ENCODE measurements at places on chromosomes 7 and 10. TPM values are rescaled to one million over a fixed set of nuclear protein-coding genes. Genes with fewer than 3 reads are reported as not detected.

Gene MYO1G
- not detected for polyA plus RNA-seq

Gene MYOZ1
- polyA plus RNA-seq: 9.6 TPM

Gene RHOBTB1
- polyA plus RNA-seq: 17.3 TPM

Gene TMEM196
- polyA plus RNA-seq: not detected

Gene AKAP9
- 13.6 TPM for polyA plus RNA-seq

Gene HMX2
- not detected for polyA plus RNA-seq

Gene FRMPD2
- not detected for polyA plus RNA-seq

- peak; percentile 44 for DNase-seq
These were observed 129.6 kb upstream of the MKLN1 start for GRCh38 chr7:131197920-131198615.

GRCh38 chr10:83542774-83543411 is 596.4 kb upstream of the GHITM start:
- DNase-seq: no peak

DNA sequence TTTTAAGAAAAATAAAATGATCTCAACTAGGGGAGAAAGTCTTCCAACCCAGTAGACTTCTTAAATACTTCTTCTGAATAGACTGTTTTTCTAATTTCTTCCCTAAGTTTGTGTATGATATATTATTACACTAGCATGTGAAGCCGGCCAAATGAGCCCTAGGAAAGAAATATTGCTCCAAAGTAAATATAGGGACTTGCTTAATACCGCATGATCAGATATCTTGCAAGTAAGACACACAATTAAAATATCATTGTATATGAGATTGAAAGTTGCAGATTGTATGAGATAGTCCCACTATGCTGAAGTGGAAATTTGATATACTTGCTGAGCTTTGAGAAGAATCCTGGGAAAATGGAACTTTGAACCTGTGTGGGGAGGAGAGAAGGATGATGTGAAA is 225.7 kb downstream of the BAMBI start:
- DNase-seq: no peak

DNA sequence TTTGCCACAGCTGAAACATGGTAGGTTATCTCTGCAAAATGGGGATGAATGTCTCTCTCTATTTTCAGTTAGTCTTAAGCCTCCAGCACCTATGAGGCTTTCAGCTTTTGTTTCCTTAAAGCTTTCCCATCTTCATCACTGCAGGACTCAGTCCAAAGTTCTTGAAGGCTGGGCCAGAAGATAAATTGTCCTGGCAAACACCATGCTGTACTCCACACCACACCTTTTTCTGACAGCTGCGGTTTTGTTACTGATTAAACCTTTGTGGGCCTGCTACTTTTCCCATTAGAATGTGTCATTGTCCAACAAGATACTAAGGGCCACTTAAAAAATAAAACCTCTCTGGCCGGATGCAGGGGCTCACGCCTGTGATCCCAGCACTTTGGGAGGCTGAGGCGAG is 87.2 kb upstream of the A1CF start:
- no peak for DNase-seq

DNA sequence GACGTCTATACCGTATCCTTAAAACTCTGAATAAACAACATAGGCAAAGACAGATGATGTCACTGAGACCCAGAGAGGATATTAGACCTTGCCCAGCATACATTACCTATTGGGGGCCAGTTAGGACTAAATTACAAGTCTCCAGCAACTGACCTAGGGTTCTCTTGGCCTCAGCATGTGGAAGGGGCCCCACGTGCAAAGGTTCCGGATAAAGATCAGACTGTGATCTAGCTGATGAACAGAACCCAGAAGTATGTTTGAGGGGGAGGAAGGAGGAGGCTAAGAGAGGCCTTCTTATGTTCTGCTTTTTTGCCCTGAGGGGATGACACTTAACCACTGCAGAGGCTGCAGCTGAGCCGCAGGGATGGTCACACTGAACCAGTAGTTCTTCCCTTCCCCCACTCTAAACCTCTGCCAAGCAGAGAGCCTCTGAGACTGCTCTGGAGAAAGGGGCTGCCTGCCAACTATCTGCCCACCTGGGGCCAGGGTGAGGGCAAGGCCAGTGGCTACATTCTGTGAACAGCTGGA is 24.0 kb upstream of the KMT2C start:
- no peak for DNase-seq

- no peak for DNase-seq
These were observed 54.7 kb upstream of the GTF2IRD1 start for GRCh38 chr7:74399006-74399405.

GRCh38 chr7:53070883-53071282 is 35.5 kb downstream of the POM121L12 start:
- DNase-seq: no peak

- no peak for DNase-seq
These were observed 98.5 kb downstream of the WDR37 start for GRCh38 chr10:1154531-1155295.

DNA sequence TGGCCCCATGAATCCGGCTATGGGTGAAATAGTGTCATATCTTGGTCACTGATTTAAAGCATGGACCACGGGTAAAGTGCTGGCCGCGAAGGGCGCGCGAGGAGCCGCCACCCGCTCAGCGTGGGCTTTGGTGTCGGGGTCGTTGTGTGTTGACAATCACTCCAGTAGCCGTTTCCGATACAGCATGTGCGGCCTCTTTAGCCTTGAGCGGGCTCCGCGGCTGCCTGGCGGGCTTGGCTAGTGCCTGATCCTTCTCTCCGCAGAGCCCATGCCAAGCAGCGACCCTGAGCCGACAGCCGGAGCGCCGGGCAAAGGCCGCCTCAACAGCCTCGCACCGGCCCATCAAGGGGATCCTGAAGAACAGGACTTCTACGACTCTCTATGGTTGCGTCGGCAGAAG is 105.9 kb downstream of the SLC37A3 start:
- no peak for DNase-seq

DNA sequence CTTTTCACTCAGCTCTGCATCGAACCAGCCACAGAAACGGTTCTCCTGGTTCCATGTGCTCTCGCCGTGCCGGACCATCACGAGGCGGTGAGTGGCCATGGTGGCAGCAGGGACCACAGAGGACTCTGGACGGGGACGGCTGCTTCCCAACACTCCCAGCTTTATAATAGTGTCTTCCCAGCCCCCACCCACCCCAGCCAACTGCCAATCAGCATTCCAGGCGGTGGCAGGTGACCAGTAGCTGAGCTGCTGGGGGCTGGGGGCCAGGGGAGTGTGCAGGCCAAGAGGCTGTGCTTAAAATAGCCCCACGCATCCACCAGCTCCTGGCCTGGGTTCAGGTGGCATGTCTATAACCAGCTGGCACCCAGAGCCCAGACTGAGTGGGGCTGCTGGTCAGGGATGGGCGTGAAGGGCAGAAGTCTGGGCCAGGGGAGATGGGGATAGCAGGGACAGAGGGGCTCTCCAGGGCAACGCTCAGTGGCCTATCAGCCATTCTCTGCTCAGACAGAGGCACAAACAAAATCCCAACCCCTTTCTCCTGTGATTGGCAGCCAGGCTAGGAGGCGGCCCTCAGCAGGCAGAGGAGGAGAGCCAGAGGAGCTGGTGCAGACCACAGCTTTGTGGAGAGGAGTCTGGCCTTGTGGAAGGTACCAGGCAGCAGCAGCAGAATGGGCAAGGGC is at the start of gene PGAM2:
Gene PGAM2 (minus strand): TSS at position 137 of the 680 bp plus-strand sequence. CDS start 38 bp downstream, at position 99.
- no peak for DNase-seq

DNA sequence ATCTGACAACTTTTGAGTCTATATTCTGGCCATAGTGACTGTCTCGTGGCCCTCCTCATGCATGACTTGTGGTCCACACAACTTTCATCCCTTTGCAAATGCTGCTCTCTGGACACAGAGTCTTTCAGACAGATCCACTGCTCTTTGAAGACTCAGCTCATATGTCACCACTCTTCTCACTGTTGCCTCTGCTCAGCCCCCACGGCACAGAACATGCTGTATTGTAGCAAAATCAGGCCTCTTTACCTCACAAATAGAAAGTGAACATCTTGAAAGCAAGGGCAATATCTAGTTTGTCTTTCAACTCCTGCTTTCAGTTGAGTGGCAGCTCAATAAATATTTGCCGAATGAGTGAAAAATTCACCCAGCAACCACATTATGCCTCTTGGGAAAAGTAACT is 443.5 kb downstream of the NRG3 start:
- no peak for DNase-seq

GRCh38 chr10:75079436-75080083 is 31.9 kb upstream of the SAMD8 start:
- DNase-seq: no peak

DNA sequence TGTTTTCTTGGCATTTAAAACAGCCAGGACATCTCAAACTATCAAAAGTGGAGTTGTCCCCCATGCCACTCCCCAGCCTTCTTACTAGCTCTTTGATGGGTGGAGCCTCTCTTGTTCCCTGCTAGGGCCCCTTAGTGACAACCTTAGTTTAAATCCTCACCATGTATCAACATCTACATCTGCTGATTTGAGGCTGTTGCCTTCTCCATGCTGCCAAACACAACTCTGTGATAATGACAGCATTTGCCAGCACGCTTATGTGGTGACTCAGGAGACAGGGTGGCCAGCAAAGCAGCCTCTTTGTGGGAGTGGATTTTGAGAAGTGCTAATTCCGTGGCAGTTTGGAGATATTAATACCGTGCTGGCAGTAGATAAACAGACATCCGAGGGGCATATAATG is 145.4 kb downstream of the LRRC4 start:
- DNase-seq: no peak

DNA sequence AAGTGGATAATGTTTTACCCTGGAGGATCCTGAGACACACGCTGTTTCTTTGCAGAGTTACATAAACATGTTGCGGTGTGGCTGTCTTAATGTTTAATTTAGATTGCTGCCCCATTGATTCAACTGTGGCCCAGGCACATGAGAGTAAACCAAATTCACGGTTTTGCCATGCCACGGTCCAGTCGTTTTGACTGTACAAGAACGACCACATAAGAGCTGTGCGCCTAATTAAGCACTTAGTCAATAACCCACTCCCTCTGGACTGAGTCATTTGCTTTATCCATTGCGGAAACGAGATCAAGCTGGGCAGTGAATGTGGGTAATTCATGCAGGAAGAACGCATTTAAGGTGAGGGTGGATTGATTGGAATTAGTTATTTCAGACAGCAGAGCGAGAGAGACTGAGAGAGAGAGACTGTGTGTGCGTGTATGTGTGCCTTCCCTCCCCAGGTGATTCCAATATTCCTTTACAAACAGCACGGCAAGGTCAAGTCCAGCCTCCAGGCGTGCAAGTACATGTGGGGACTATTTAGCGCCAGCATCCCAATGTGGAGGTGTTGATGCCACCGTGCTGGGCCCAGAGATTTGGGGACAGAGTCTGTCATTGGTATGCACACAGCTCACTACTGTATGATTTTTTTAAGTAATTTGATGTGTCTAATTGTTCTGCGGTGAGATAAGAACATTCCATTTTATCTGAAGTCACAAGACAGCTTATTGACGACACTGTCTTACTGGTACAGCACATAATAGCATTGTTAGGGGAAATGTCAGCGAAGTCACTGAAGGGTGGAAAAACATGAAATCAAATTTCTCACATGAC is 8.4 kb upstream of the TEX36 start:
- peak; percentile 76 for DNase-seq

GRCh38 chr10:44911081-44911540 is at the start of gene TMEM72:
Gene TMEM72 (plus strand): TSS chr10:44911337. CDS start chr10:44911513, 176 bp downstream.
- no peak for DNase-seq

GRCh38 chr7:112882022-112882421 is 91.8 kb upstream of the TMEM168 start:
- no peak for DNase-seq

DNA sequence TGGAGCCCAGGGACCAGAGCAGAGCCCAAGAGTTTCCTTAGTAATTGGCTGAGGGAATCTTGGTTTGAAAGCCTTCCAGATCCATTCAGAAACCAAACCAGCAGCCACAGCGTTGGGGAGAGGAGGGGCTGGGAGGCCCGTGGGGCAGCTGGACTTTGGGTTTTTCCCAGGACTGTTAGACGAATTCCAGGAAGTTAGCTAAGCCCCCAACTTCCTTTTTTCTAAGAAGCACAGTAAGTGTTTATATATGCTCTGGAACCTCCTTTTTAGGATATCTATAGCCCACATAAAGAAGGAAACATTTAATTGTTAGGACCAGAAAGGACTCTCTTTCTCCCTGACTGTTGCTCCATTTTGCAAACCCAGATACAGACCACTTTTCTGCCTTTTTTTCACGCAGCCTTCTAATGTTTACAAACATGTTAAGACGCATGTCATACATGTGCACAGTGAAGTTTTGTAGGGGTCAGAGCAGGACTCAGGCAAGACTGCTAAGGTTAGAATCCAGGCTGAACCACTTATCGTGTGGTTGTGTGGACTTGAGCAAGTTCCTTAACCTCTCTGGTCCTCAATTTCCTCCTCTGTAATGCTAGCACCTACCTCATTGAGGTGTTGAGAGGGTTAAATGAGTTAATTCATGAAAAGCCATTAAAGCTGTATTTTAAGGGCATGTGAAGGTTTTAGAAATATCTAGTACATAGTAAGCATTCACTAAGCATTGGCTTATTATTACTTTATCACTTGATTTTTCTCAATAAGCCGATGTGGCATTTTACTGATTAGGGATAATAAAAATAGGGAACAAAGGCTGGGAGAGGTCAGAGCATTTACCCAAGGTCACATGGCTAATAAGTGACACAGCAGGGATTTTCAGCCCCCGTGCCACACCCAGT is 42.4 kb downstream of the TBATA start:
- DNase-seq: no peak

- DNase-seq: no peak
These were observed 69.5 kb downstream of the ZNF800 start for GRCh38 chr7:127322832-127323493.

DNA sequence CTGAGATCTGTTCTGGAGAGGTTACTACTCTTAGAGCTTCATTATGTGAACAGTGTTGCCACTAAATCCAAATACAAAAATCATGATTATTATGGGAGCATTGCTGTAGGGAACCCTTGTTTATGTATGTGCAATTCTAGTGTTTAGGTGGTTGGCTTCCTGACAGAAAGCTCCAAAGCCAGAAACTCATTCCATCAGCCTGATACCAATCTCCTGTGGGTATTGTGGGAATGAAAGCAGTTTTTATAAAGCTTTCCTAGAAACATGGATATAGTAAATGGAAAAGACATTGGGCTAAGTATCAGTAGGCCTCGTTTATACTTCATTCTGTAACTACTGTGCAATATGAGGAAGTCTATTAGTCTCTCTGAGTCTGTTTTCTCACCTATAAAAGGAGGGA is 6.4 kb downstream of the SDK1 start:
- DNase-seq: no peak

GRCh38 chr7:141375442-141375841 is 175.8 kb upstream of the AGK start:
- DNase-seq: no peak

GRCh38 chr10:78813526-78813925 is 255.2 kb upstream of the ZMIZ1 start:
- DNase-seq: no peak

DNA sequence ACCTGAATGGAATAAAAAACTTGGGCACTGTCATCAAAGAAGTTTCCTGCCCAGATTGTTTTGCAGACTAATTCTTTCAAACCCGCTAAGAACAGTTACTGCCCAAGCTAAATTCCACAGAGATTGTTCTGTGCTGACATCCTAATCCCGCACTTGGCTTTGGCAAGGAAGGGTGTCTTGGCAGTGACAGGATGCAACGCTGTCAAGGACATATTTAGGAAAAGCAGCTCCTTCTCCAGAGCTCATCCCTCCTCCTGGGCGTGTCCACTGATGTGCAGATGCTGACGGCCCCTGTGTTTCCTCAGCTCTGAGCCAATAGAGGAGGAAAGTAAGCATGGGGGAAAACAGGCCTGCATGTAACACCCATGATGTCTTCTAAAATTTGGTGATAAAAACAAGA is 74.2 kb downstream of the EEPD1 start:
- peak; percentile 73 for DNase-seq

GRCh38 chr10:70477661-70478162 is 855 bp upstream of the PALD1 start:
- no peak for DNase-seq

Measured in BJ (cell line).